ENCODE measurements at places on chromosomes 5 and 9.

- DNase-seq = no peak
- no peak overlapping the region for H3K4me3 ChIP-seq
- peaks cover 7% of the 10 kb centered on the region for H3K36me3 ChIP-seq
- H3K27me3 ChIP-seq = no peaks in the 10 kb centered on the region
Observed at GRCh38 chr9:130825351-130825651, 9.8 kb upstream of the ABL1 start.

DNA sequence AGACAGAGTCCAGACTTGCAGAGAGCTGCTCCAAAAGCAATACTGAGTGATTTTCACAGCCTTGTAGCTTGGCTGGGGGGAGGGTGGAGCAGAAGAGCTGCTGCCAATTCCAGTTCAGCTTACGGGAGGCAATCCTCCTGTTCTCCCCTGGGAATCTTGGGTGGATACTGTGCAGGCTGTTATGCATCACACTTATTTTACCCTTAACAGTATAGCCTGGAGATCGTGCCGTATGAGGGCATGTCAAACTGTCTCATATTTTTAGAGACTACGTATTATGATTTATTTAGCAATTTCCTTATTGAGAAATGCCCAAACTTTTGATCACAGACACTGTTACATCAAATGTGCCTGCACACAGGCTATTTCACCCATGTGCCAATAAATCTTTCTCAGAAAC, 85.2 kb downstream of the BASP1 start:
- no peak overlapping the region for H3K4me3 ChIP-seq
- DNase-seq = no peak
- H3K27me3 ChIP-seq = no peaks in the 10 kb centered on the region
- H3K4me1 ChIP-seq = no peaks in the 10 kb centered on the region
- H3K36me3 ChIP-seq = no peaks in the 10 kb centered on the region

- H3K27ac ChIP-seq = no peak overlapping the region
- no peaks in the 10 kb centered on the region for H3K4me1 ChIP-seq
- H3K4me3 ChIP-seq = no peak overlapping the region
- H3K27me3 ChIP-seq = peaks cover 5% of the 10 kb centered on the region
- no peak for DNase-seq
- H3K36me3 ChIP-seq = no peaks in the 10 kb centered on the region
Observed at GRCh38 chr5:172428224-172429166, 25.8 kb downstream of the SH3PXD2B start.

DNA sequence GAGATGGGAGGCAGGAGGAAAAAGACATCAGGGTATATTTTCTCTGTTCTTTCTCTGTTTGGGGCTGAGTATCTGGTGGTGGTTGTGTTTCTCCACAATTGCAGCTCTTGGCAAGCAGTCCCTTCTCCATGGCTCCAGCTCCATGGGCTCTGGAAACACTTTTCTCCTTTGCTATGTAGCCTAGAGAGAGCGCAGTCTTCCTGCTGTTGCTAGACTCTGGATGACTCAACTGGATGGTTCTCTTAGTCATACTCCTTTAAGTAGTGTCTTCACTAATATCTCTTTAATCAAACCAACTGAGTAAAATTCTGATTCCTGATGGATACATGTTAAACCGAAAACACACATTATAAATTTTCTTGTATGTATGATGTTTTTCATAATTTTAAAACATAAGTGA, 3.3 kb upstream of the PLGRKT start:
- H3K4me3 ChIP-seq = no peak overlapping the region
- H3K27me3 ChIP-seq = peaks cover 2% of the 10 kb centered on the region
- DNase-seq = no peak
- H3K36me3 ChIP-seq = peaks cover 7% of the 10 kb centered on the region
- peaks cover 37% of the 10 kb centered on the region for H3K4me1 ChIP-seq

DNA sequence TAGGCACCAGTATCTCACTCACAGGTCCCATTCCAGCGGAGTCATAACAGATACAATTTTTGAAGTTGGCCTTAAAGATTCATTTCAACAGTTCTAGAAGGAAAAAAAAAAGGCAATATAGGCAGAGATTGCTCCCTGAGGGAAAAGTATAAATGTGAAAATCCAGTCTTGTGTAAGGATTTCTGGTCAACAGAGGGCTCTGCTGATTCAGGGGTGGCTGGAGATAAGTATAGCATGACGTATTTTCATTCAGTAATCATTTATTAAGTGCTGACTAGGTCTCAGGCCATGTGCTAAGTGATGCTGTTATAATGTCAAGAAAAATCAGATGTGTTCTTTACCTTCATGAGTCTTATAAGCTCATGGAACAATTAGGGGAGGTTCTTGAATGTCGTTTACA, 377.3 kb upstream of the MEF2C start:
- no peaks in the 10 kb centered on the region for H3K36me3 ChIP-seq
- no peak overlapping the region for H3K27ac ChIP-seq
- DNase-seq = no peak
- no peaks in the 10 kb centered on the region for H3K4me1 ChIP-seq
- peaks cover 1% of the 10 kb centered on the region for H3K27me3 ChIP-seq
- H3K4me3 ChIP-seq = no peak overlapping the region

DNA sequence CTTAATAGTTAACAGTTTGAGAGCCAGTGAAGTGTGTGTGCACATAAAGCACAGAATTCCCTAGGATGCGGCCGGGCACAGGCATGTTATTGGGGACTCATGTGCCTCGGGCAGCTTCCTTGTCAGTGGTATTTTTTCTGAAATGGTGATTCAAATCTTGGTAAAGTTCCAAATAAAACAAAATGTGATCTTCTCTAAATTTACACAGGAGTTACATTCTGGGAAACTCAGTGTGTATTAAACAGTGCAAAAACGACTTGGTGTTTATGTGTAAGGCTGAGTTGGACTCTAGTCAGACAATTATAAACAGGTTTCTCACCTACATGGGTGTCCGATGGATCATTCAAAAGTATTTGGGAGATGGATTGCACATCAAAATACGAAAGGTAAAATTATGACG, 48.9 kb downstream of the BOD1 start:
- DNase-seq = no peak
- H3K4me1 ChIP-seq = no peaks in the 10 kb centered on the region
- H3K27me3 ChIP-seq = peaks cover 14% of the 10 kb centered on the region
- H3K27ac ChIP-seq = no peak overlapping the region
- H3K4me3 ChIP-seq = no peak overlapping the region

GRCh38 chr5:178509491-178510057, 80.6 kb downstream of the COL23A1 start:
- H3K27ac ChIP-seq = no peak overlapping the region
- no peaks in the 10 kb centered on the region for H3K27me3 ChIP-seq
- no peak overlapping the region for H3K4me3 ChIP-seq
- no peak for DNase-seq

DNA sequence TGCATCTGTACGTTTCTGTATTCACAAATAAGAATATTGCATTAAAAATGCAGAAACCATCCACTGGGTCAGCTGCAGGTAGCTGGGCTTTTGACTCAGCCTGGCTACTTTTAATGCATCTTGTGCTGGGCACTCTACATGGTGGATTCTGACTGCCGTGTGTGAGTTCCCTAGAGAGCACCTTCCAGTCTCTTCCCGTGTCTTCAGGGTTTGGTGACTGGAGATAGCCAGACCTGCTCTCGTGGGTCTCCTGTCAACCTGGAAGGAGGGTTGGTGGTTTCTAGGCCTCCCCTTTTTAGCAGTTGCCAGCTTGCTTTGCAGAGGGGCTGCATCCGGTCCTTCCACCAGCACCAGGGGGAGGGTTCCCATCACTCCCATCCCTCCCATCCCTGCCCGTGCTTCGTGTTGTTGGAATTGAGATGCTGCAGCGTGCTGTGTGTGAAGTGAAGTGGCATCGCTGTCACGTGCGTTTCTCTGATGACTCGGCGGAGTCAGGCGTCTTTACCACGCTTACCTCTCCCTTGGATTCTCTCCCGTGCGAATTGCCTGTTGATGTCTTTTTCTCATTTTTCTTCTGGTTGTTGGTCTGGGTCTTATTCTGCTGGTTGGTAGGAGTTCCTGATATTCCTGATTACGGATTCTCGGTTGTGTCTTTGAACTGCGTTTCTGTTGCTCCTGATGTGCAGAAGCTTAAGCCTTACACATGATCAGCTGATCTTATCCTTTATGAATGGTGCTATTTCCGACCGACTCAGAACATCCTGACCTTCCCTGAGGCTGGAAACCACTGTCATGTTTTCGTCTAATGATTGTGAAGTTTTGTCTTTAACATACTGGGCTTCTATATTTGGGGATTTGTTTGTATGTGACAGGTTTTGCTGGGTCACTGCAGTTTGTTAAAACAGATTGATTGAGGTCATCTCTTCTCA, 16.9 kb downstream of the FBXW5 start:
- H3K36me3 ChIP-seq = peaks cover 17% of the 10 kb centered on the region
- DNase-seq = no peak
- no peaks in the 10 kb centered on the region for H3K27me3 ChIP-seq
- H3K4me3 ChIP-seq = no peak overlapping the region
- peak overlapping the region; percentile 1 for H3K27ac ChIP-seq
- H3K4me1 ChIP-seq = peaks cover 5% of the 10 kb centered on the region

DNA sequence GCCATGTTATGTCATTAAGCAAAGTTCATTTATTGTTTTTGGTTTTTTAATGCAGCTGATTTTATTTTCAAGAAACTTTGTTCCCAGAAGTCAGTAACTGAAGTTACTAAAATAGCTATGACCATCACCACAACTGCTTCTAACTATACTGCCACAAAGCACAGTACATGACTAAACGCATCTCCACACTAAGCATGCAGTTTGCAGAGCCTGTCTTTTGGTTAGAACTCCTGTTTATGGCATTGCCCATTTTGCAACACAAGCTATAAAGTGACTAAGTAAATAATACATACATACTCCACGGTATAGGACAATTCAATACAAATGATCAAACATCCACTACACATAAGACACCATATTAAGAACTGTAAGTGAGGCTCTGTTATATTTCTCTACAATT, 109.7 kb downstream of the MLLT3 start:
- no peaks in the 10 kb centered on the region for H3K27me3 ChIP-seq
- no peak overlapping the region for H3K4me3 ChIP-seq
- no peak overlapping the region for H3K27ac ChIP-seq
- H3K4me1 ChIP-seq = peaks cover 78% of the 10 kb centered on the region
- H3K36me3 ChIP-seq = peaks cover 7% of the 10 kb centered on the region
- DNase-seq = no peak

DNA sequence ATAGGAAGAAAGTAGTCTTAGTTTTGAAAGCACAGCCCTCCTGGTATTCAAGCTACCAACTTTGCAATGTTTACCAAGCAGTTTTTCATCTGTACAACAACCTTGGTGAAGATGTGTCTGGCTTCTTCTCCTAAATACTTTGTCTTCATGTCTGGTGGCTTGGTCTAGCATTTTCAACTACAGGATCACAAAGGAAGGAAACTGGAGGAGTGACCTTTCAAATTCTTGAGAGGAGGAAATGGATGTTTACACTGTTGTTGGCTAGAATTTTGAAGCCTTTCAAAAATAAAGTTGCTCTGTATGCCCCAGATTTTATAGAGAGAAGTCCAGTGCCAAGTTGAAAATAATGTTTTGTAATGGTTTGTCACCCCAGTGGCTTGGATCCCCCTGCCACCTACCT, 16.3 kb downstream of the PAM start:
- DNase-seq = no peak
- peak overlapping the region; percentile 23 for H3K4me3 ChIP-seq
- no peaks in the 10 kb centered on the region for H3K27me3 ChIP-seq
- peaks cover 18% of the 10 kb centered on the region for H3K36me3 ChIP-seq
- peak overlapping the region; percentile 44 for H3K27ac ChIP-seq

- no peak overlapping the region for H3K27ac ChIP-seq
- peaks cover 3% of the 10 kb centered on the region for H3K4me1 ChIP-seq
- H3K36me3 ChIP-seq = no peaks in the 10 kb centered on the region
- H3K4me3 ChIP-seq = no peak overlapping the region
Observed at GRCh38 chr9:99590840-99591239, 230.8 kb upstream of the NR4A3 start.

DNA sequence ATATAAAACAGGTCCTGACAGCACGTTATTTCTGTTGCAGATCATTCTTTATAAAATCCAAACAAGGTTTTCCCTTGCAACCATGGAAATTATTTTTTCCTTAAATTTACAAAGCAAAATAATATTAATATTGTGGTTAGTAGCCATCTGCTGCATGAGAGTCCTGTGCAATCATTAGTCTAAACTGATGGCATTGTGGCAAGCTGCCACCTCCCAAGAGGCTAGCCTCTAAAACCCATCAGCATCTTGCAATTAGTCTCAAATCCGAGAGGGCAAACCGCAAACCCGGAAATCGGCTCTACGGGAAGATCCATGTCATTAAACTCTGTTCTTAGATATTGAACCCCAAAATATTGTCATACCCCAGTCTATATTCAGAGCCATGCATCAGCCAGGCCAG, 11.3 kb upstream of the CDH6 start:
- H3K36me3 ChIP-seq = no peaks in the 10 kb centered on the region
- no peaks in the 10 kb centered on the region for H3K4me1 ChIP-seq
- no peak overlapping the region for H3K27ac ChIP-seq
- DNase-seq = no peak

- DNase-seq = no peak
- no peak overlapping the region for H3K27ac ChIP-seq
- H3K27me3 ChIP-seq = peaks cover 11% of the 10 kb centered on the region
Observed at GRCh38 chr5:146425023-146425422, 22.1 kb upstream of the TCERG1 start.

DNA sequence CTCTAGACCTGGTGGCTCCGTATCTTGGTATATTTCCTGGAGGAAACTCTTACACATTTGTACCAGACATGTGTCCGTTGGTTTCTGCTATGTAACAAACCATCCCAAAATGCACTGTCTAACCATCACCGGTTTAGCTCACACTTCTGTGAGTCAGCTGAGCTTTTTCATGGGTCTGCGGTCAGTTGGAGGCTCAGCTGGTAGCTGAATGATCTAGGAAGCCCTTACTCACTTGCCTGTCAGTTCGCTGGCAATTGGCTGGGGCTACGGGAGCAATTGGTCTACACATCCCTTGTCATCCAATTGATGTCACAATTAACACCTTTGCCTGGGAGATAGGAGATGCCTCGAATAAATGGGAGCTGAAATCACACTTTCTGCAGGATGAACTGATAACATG, 11.6 kb upstream of the WHRN start:
- H3K27me3 ChIP-seq = peaks cover 3% of the 10 kb centered on the region
- no peak for DNase-seq
- no peaks in the 10 kb centered on the region for H3K36me3 ChIP-seq
- H3K27ac ChIP-seq = no peak overlapping the region
- no peak overlapping the region for H3K4me3 ChIP-seq

DNA sequence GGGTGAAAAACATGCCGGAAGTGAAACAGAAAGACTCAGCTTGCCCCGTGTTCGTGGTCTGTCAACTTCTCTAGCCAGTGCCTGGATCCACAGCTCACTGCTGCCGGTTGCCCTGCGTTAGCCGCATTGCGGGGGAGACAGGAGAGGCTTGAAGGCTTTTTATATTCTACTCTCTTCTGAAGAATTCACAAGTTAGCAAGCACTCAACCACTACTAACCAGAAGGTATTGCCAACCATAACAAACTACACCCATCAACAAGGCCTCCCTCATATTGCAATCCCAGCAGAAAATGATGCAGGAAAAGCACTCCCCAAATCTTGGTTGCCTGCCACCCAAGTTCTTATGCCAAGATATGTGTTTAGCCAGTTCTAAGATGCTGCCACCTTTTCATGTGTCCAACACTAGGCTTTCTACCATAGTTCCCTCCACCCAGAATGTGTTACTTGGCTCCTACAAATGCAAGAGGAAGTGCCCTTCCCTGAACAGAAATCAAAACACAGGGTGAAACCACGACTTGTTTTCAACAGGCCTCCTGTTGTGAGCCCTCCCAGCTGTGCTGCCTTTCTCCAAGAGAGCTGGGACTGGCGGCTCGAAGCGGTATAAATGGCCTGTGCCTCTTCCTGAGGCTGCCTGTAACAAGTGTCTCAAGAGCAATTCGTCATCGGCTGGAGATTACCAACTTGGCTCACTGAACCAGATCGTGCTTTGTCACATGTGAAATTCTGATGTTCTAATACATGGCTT, 129.0 kb downstream of the SNX18 start:
- H3K4me1 ChIP-seq = peaks cover 54% of the 10 kb centered on the region
- no peaks in the 10 kb centered on the region for H3K36me3 ChIP-seq
- no peaks in the 10 kb centered on the region for H3K27me3 ChIP-seq
- H3K27ac ChIP-seq = peak overlapping the region; percentile 95
- DNase-seq = peak; percentile 91
- peak overlapping the region; percentile 62 for H3K4me3 ChIP-seq

Measured in activated CD8-positive, alpha-beta T cell treated with anti-CD3 and anti-CD28 coated beads for 36 hours (primary cell).